ENCODE measurements at places on chromosomes 3 and 15. TPM values are rescaled to one million over a fixed set of nuclear protein-coding genes. Genes with fewer than 3 reads are reported as not detected.

AQR gene
- 14.3 TPM for polyA plus RNA-seq

DISP2 gene
- 0.51 TPM for polyA plus RNA-seq

SH2D7 gene
- polyA plus RNA-seq: not detected

SLC7A14 gene
- polyA plus RNA-seq: 0.05 TPM

CX3CR1 gene
- polyA plus RNA-seq: not detected

Data from GM23248 (cell line).